ENCODE measurements at places on chromosomes 1 and 21.

DNA sequence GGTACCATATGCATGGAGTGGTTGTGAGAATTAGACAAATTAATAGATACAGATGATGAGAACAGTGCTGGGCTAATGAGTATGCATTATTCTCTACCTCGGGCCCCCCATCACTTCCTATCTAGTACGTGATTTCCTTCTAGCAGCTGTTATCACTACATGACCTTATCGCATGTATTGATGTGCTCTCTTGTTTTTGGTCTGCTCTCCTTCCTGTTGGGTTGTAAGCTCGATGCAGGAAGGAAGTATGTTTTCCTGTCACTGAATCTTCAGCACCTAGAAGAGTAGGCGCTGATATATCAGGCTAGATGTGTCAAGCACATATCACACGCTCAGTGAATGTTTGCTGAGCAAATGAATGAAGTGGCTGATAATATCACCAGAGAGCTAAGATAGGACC lies 43.9 kb upstream of the IFNAR2 start:
- DNase-seq = no peak

DNA sequence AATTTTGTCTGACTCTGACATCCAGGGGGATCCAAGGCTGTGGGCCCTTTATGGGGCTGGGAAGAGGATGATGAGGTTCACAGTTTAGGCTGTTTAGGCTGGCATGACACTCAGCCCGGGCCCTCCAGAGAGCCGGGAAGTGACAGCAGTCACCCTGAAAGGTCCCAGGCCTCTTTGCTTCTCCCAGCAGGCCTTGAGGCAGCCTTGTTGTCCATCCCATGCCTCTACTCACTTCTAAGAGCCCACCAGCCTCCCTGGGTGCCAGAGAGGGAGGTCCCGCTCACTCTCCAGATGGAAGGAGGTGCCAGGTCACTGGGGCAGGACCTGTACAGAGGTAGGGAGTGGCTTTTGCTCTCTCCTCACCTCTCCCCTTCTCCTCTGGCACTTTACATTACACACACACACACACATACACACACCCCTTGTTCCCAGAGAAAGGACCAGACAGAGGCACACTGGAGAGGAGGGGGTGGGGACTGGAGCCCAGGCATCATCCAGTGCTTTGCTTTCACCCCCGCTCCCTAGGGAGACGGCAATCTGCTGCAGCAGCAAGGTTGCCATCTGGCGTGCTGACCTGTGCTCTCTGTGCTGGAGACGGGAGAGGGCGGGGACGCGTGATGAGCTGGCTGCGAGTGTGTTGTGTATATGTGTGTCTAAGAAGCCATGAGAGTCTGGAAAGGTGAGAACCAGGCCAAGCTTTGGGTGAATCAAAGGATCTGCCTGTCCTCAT lies 4.6 kb downstream of the KLHDC8A start:
- no peak for DNase-seq

DNA sequence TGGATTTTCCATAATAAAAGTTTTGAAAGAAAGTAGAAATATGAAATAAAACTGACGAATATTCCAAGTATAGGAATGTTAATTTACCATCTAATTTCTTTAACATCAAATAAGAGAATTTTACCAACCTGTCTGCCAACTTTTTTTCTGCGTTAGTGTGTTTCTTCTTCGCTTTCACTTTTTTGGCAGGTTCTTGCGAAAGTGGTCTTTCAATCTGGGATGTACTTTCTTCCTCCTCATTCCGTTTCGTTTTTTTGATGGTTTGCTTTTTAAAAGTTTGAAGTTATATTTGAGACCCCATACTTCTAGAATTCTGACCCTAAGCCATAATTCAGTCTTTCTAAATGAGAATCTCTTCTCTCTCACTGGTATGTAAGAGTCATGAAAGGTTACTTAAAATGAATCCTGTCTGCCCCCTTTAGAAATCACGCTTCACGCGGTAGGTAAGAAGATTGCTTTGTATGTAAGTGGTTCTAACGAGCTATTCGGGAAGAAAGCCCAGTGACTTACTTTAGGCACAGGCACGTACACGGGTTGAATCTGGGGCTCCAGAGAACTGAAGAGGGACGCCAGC lies 580 bp downstream of the RBM34 start:
- DNase-seq = no peak

- no peak for DNase-seq
Observed at GRCh38 chr1:215899901-215900300, 332.8 kb downstream of the KCTD3 start.

DNA sequence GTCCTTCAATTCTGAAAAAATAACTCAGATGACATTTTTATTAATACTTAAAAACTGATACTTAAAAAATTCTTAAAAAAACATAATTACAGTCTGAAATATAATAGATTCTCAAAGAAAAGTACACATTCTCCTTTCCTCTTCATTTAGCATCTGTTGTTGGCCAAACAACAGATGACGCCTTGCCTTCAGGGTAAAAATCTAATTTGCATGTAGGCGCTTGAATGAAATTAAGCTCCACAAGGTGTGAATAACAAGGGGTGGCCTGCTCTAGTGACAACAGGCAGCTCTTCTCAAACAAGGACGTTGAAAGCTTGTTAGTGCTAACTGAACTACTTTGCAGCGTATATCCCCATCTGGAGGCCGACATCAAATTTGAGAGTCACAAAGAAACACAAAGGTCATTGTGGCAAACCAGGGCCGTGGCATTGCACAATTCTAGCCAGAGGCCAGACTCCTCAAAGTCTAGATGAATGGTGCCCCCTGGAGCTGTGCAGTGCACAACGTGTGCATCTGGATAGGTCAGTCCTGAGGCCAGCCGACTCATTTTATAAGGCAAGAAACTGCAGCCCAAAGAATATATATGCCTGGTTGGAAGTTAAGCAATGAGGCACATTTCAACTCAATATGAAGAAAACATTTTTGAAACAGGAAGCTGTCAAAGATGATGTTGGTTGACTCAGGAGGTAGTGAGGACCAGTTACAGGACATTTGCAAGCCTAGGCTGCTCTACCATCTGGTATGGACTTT lies 459.2 kb upstream of the RUNX1 start:
- DNase-seq = no peak

DNA sequence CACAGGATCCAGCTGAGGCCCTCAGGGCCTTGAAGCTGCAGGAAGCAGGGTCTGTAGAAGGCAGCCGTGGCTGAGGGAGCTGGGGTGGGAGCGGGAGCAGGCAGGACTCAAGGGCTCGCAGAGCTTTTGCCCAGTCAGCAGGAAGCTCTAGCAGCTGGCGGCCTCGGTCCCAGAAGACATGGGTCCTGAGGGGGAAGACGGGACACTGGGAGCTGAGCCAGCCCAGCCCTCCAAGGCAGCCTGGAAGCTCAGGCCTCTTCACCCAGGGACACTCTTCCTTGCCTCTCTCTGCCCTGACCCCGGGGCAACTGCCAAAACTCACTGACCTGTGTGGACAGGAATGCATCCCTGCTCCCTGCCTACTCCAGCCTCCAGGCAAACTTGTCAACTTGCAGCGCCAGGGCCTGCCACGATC lies 8.9 kb downstream of the ADGRB2 start:
- no peak for DNase-seq

- DNase-seq = no peak
Observed at GRCh38 chr21:18940791-18941190, 537.2 kb upstream of the TMPRSS15 start.

GRCh38 chr1:15070145-15070748 lies 83.3 kb upstream of the TMEM51 start:
- DNase-seq = no peak

DNA sequence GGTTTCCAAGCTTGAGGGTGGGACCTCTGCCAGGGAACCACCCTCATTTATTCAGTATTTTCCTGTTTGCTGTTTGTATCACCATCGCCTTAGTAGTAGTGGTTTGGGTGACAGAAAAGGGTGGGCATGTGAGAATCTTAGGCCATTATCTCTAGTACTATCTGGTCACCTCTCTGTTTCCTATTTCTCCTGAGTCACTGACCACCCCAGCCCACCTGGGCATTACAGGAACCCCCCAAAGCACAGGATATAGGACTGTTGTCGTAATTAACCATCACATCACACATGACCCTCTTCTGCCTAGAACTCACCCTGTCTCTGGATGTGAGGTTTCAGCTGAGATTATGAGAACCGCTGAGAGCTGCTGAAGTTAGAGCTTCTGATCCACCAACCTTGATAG lies 60.4 kb downstream of the IL23R start:
- DNase-seq = no peak

All from GM12878 (cell line).